ENCODE measurements at places on chromosomes 12 and 14.

DNA sequence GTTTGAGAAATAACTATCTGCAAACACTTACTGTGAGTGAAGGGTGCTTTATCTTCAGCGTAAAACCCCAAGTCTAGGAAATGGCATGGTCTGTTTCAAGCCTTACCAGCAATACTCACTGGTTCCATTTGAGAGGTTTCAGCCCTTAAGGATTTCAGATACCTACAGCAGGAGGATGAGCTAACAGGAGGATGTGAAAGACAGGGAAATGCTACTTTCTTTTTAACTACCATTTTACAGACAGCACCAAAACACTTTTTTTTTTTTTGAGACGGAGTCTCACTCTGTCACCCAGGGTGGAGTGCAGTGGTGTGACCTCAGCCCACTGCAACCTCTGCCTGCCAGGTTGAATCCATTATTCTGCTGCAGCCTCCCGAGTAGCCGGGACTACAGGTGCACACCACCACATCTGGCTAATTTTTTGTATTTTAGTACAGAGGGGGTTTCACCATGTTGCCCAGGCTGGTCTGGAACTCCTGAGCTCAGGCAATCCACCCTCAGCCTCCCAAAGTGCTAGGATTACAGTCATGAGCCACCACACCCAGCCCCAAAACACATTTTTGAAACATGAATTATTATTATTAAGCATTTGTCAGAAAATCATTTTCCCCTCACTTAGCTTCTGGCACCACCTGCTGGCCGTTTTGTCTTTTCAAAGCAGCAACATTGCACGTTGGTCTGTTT, 4.6 kb downstream of the MTRFR start:
- peak; percentile 30 for DNase-seq

DNA sequence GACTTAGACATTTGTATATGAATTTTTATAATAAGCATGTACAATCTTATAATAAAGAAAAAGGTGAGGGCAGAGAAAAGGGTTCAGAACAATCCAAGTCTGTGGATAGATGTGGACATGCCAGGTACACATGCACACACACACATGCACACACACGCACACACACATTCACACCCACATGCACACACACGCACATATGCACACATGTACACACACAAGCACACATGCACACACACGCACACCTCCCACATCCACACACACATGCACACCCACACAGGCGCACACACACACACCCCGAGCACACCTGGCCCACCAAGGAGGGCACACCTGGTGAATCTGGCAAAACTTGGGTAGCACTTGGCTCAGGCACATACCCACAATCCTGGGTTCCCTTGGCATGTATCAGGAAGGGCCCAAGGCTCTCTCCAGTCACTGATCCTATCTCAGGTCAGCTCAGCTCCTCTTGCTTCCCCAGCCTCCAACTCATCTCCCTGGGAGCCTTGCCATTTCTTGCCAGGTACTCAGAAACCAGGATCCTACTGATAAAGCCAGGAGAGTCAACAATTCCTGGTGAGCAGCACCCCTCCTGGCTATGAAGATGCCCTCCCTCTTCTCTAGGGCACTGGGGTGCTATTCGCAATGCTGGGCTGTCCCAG, 18.6 kb upstream of the TMEM106C start:
- no peak for DNase-seq

GRCh38 chr12:88307961-88308360, 165.9 kb downstream of the TMTC3 start:
- no peak for DNase-seq

DNA sequence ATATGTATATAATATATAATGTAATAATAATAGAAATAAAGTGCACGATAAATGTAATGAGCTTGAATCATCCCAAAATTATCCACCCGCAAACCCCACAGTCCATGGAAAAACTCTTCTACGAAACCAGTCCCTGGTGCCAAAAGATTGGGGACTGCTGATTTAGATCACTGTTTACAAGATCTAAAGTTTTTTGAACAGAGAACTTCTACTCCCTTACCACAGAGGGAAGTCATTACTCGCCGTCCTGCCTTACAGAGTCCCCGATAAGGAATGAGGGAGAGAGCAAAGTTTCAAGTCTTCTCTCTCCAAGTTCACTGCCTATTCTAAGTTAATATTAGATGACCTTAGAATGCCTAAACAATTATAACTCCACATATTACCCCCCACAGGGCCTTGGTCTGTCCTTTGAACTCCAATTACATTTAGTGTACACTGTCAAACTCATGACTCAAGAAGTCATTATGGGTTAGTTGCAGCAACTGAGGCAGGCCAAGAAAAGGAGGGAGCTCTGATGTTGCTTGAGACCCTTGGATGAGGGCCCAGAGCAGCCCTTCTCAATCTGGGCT, 21.8 kb upstream of the DHRS4 start:
- no peak for DNase-seq

- no peak for DNase-seq
These were observed 6.7 kb downstream of the DLST start for GRCh38 chr14:74888164-74889158.

DNA sequence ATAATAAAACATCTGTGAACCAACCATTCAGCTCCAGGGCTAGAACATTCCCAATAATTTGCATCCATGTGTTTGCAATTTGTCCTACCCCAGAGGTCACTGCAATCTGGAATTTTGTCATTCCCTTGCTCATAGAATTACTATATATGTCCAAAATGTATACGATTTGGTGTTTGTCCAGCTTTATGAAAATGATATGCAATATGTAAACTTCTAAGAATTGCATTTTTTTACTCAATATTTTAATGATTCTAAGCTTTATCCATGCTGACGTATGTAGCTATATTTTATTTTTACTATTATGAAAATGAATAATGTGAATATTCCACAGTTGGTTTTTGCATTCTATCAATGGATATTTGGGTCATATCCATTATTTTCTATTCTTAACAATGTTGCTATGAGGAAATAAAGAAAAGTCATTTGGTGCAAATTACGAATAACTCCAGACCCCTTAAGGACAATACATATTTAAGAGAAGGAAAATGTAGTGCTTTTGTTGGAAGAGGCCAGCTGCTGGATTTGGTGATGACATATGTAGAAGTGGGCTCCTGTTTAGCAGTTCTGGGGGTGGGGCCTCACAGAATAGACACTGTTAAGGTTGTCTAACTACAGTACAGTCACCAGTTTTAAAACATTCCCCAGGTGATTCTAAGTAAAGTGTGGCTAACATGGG, 139.4 kb downstream of the SLC38A4 start:
- no peak for DNase-seq

- DNase-seq: no peak
These were observed 1.1 kb downstream of the LIN52 start for GRCh38 chr14:74085828-74086227.
